ENCODE measurements at places on chromosomes 2 and 18. TPM values are rescaled to one million over a fixed set of nuclear protein-coding genes. Genes with fewer than 3 reads are reported as not detected.

DNA sequence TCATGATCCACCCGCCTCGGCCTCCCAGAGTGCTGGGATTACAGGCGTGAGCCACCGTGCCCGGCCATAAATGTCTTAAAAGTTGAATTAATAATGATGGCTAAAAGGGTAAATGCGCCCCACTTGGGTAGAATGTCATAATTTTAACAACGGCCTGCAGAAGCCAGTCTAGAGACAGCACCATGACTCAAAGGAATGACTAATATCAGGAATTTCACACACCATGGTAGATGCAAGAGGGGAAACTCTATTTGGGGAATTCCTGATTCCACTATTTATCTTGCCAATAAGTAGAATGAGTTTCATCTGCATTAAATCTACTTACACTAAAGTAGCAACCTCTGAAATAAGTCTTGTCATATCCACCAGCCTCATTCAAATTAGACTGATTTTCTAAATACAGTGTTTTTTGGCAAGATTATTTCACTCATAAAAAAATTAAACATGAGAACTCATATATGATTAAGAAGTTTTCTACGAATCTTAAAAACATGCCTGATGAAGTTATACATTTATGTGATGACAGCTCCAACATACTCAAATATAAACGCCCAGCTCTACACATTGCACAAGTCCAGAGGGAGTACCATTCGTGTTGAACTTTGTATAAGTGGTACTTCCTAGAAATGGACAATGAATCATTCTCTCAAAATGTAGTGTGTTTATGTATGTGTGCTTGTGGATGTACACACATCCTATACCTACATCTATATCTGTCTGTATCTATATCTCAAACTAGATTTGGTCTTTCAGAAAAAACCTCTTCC lies 309.7 kb downstream of the IRS1 start:
- DNase-seq, result no peak

- DNase-seq, result peak; percentile 97
Observed at GRCh38 chr2:199979832-199980628, 24.6 kb downstream of the MAIP1 start.

DNA sequence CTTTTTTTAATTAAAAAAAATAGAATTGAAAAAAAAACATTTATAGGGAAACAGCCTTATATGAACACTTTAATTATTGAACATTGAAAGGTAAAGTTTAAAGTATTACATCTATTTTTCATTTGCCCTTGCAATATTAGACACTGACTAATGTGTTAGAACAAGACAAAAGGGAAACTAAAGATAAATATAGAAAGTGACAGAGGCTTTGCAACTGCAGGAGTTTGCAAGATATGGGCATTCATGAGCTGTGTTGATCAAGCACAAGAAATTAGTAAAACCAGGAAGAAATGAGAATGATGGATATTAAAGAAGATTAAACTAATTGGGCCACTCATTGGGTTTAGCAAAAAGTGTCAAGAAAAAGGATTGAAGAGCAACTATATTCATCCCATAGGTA lies 1097.7 kb upstream of the CELF4 start:
- DNase-seq, result no peak

- no peak for DNase-seq
Observed at GRCh38 chr18:42164556-42164955, 209.5 kb downstream of the PIK3C3 start.

GRCh38 chr18:50186385-50186784 lies 8.6 kb downstream of the MYO5B start:
- DNase-seq, result no peak

DNA sequence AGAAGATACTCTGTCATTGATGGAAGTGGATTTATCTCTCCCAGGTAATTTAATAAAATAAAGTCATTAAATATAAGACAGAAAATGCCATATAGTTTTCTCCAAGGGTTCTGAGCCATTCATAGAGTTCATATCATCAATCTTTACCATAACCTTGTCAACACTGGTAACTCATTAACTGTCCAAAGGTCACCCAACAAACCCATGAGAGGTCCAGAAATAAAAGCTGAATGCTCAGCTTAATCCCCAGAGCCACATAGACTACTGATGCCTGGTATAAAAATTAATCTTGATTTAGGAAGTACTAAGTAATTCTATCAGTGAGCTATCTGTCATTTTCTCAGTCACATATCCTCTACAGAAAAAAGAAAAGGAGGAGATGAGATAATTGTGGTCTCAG lies 903.0 kb upstream of the DDX18 start:
- DNase-seq, result no peak

- DNase-seq, result no peak
Observed at GRCh38 chr2:236724200-236724599, 154.6 kb downstream of the ACKR3 start.

- DNase-seq, result no peak
Observed at GRCh38 chr18:47531717-47532116, 280.3 kb upstream of the SKOR2 start.

DNA sequence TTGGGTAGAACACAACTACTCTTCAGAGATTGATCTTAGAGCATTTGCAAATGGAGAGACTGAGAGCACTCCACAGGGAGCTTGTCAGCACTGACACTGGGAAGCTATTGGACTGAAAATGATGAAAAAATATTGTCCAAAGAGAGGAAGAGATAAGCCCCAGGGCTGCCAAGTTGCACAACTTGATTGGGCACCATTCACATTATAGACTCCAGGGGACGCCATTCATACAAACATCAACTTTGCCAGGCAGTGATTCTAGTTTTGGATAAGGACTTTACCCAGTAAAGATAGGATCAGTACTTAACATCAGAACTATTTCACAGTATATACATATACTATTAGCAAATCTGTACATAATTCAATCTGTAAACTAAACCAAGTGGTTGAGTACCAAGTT lies 79.6 kb upstream of the MYCN start:
- no peak for DNase-seq

Gene FAM161A
- 7.5 TPM for total RNA-seq

Gene LMAN2L
- total RNA-seq, result 41.5 TPM

Gene HES6
- 22.1 TPM for total RNA-seq

Gene CAB39
- total RNA-seq, result 111 TPM

Gene COL4A4
- 4.9 TPM for total RNA-seq

Gene TMEM198
- 2.9 TPM for total RNA-seq

Gene ALPI
- not detected for total RNA-seq

Gene UGT1A5
- 0.51 TPM for total RNA-seq

Gene DES
- total RNA-seq, result 5,232 TPM
